Thoracic aorta (tissue), 2 donors: ENCODE measurements at places on chromosomes 13 and 19.

GRCh38 chr19:5580161-5580571, 12.4 kb upstream of the TINCR start:
- DNase-seq, result no peak

DNA sequence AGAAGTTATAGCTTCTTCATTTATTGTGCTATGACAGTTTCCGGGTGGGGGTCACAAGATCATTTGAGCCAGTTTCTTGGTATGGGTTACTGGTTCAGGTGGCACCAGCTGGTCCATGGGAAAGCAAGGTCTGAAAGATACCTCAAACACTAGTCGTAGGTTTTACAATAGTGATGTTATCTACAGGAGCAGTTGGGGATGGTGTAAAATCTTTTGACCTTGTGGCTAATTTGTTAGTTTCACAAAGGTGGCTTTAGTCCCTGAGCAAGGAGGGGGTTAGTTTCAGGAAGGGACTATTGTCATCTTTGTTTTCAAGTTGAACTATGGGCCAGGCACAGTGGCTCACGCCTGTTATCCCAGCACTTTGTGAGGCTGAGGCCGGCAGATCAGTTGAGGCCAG, 24.6 kb downstream of the CHST8 start:
- no peak for DNase-seq

GRCh38 chr13:25874907-25875306, 176.9 kb downstream of the SHISA2 start:
- DNase-seq, result no peak

GRCh38 chr19:42634409-42635232, 39.9 kb upstream of the CEACAM8 start:
- DNase-seq, result no peak

GRCh38 chr19:33503433-33504057, 18.0 kb downstream of the PEPD start:
- DNase-seq, result no peak

GRCh38 chr19:13102666-13103580, at the start of gene LYL1:
LYL1 (minus strand) TSS chr19:13102858; CDS start chr19:13101171, 1,687 bp downstream.
- DNase-seq, result no peak

- DNase-seq, result no peak
Observed at GRCh38 chr13:88925954-88926353, 1254.8 kb downstream of the SLITRK5 start.

DNA sequence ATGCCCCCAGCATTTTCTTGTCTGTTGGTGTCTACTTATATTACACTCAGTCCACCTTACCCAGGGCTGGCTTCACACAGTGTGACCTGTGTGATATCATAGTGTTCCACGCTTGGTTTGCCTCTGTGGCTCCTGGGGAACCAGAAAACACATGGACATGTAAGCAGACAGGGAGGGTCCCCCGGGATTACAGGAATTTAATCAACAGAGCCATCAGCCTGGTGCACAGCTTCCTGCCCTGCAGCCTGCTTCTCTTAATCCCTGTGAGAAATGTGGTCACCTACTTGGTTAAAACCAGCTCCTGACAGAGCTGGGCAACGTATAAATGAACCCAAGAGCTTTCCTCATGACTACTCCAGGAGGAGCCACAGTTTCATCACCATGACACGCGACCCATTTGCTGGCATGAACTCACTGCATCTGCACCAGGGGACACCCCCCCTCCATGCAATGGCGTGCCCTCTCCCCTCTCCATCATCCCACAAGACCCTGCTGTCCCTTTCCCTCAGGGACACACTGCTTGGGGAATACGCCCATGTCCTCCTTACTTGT, 152.1 kb downstream of the UQCRFS1 start:
- no peak for DNase-seq

DNA sequence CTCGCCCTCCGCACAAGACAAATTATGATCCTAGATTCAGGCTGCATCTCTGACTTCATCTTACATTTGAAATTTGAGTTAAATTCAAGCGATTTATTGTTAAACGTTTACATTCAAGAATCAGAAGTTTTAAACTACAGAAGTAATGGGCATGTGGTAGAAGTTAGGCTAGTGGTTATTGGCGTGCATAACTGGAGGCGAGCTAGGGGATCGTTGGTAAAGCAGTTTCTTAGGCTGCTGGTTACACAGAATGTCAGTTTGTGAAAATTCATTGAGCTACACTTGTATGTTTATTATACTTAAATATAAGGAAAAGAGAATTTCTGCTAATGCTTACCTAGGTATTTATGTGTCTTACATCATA, 733 bp upstream of the CDX2 start:
- DNase-seq, result no peak

DNA sequence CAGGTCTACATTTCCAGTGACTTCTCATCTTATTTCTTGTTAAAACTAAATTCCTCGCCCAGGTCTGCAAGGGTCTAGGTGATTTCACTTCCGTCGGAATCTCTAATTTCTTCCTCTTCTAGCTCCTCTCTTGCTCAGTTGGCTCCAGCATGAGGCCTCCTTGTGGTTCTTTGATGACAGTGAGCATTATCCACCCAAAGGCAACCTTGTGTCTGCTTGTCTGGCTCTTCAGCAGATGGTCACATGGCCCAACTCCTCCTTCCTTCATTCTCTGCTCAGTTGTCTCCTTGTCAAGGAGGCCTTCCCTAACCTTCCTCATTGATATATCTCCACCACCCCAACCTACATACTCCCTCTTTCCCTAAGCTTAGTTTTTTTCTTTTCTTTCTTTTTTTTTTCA, 1391.4 kb downstream of the EFNB2 start:
- no peak for DNase-seq
